Activated CD4-positive, alpha-beta memory T cell treated with anti-CD3 and anti-CD28 coated beads for 36 hours (primary cell): ENCODE measurements at places on chromosomes 1 and 21. TPM values are rescaled to one million over a fixed set of nuclear protein-coding genes. Genes with fewer than 3 reads are reported as not detected.

Gene IQGAP3
- total RNA-seq: 19.3 TPM

Gene TCHH
- total RNA-seq: not detected

Gene PLA2G2D
- not detected for total RNA-seq

Gene OPN3
- total RNA-seq: 9.0 TPM

Gene GJB4
- not detected for total RNA-seq

GRCh38 chr1:224639426-224639975, 23.4 kb downstream of the CNIH3 start:
- peaks cover 9% of the 10 kb centered on the region for H3K4me1 ChIP-seq
- no peak overlapping the region for H3K4me3 ChIP-seq
- no peak for DNase-seq
- no peak overlapping the region for H3K27ac ChIP-seq

DNA sequence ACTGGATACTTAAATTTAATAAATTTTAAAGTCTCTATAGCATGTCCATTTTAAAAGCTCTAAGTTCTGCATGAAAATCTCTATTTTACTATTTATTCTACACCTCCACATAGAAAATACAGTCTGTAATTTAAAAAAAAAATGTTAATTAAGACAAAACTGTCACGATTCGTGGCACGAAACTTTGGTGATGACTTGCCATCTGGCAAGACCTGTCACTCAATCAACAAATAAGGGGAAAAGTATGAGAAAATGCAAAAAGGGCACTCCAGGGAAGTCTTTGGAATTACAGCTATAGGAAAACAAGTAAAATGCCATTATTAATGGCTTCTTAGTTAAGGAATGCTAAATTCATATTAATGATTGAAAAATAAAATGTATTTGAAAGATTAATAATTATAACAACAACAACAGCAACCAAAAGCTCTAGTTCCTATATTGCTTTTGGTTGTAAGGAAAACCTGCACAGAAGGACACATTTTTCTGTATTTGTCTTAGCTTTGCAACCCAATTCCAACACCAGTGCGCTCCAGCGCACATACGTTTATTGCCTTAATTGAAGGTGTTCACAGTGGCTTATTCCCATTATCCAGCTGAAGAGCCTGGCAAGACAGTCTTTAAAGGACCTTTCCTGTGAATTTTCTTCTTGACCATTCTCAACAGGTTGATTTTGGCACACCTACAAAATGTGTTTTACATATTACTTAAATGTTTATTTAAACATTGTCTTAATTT, 107.8 kb downstream of the PLPPR5 start:
- no peak overlapping the region for H3K27ac ChIP-seq
- H3K36me3 ChIP-seq: peaks cover 5% of the 10 kb centered on the region
- no peak overlapping the region for H3K4me3 ChIP-seq
- H3K27me3 ChIP-seq: no peaks in the 10 kb centered on the region
- no peaks in the 10 kb centered on the region for H3K4me1 ChIP-seq

- no peak for DNase-seq
- no peaks in the 10 kb centered on the region for H3K4me1 ChIP-seq
- peaks cover 22% of the 10 kb centered on the region for H3K27me3 ChIP-seq
- no peak overlapping the region for H3K4me3 ChIP-seq
- H3K36me3 ChIP-seq: no peaks in the 10 kb centered on the region
These were observed 3.5 kb upstream of the C1orf116 start for GRCh38 chr1:207035877-207036551.

DNA sequence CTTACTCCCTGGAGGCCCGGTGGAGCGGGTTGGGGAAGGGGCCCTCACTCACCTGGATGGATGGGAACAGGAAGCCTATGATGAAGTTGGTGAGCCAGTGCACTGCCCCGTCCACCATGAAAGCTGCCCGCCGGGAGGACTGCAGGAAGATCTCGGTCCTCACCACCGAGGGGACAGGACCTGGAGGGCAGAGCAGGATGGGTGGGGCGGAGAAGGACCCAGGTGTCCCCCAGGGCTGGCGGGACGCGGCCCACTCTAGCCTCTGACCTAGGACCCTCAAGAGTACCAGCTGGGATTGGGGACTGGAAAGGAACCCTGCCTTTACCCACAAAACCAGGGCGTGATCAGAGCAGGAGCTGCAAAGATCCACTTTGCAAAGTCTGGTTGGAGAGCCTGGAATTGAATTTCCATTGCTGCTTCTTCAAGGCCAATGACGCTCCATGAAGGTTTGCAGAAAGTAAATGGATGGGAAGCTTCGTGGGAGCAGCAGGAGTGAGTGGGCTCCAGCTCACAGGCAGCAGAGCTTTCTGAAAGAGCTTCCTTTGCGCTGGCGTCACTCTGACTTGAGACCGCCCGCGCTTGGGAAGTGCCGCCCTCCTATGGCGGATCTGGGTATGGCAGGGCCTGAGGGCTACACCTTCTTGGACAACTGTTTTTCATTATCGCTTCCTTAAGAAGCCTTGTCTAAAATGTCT, 21.4 kb downstream of the SLC2A7 start:
- no peaks in the 10 kb centered on the region for H3K4me1 ChIP-seq
- H3K36me3 ChIP-seq: no peaks in the 10 kb centered on the region
- H3K27me3 ChIP-seq: no peaks in the 10 kb centered on the region
- no peak overlapping the region for H3K4me3 ChIP-seq
- peak; percentile 90 for DNase-seq
- H3K27ac ChIP-seq: no peak overlapping the region

DNA sequence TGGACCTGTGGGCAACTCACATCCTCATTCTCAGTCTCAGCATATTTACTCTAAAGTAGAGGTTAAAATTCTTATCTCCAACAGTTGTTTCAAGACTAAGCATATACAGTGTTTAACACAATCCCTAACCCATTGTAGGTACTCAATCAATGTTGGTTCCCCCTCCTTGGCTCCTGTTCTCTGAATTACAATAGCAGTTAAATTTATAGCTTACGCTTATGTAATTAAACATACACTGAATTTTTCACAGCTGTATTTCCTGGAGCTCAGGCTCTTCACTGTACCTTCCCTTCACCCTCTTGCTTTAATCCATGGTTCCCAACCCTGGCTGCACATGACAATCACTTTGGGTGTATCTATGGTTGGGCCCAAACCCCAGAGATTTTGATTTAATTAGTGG, 89.4 kb downstream of the LPAR3 start:
- no peak for DNase-seq
- no peak overlapping the region for H3K4me3 ChIP-seq
- peaks cover 1% of the 10 kb centered on the region for H3K27me3 ChIP-seq
- H3K36me3 ChIP-seq: no peaks in the 10 kb centered on the region
- no peaks in the 10 kb centered on the region for H3K4me1 ChIP-seq
- H3K27ac ChIP-seq: no peak overlapping the region

- H3K4me1 ChIP-seq: peaks cover 13% of the 10 kb centered on the region
- no peak overlapping the region for H3K4me3 ChIP-seq
- H3K36me3 ChIP-seq: no peaks in the 10 kb centered on the region
- no peaks in the 10 kb centered on the region for H3K27me3 ChIP-seq
- DNase-seq: no peak
These were observed 84.9 kb upstream of the RAB4A start for GRCh38 chr1:229185963-229186362.

- no peak overlapping the region for H3K27ac ChIP-seq
- no peaks in the 10 kb centered on the region for H3K36me3 ChIP-seq
- H3K4me3 ChIP-seq: no peak overlapping the region
- no peaks in the 10 kb centered on the region for H3K4me1 ChIP-seq
- H3K27me3 ChIP-seq: peaks cover 4% of the 10 kb centered on the region
These were observed 9.7 kb downstream of the PTGS2 start for GRCh38 chr1:186670297-186671135.

- no peak overlapping the region for H3K27ac ChIP-seq
- H3K4me1 ChIP-seq: no peaks in the 10 kb centered on the region
- DNase-seq: no peak
- peaks cover 7% of the 10 kb centered on the region for H3K27me3 ChIP-seq
These were observed 40.4 kb downstream of the GNG12 start for GRCh38 chr1:67792741-67793458.

GRCh38 chr21:33971492-33972013, 55.9 kb upstream of the ATP5PO start:
- no peaks in the 10 kb centered on the region for H3K27me3 ChIP-seq
- H3K27ac ChIP-seq: no peak overlapping the region
- H3K4me1 ChIP-seq: peaks cover 51% of the 10 kb centered on the region

DNA sequence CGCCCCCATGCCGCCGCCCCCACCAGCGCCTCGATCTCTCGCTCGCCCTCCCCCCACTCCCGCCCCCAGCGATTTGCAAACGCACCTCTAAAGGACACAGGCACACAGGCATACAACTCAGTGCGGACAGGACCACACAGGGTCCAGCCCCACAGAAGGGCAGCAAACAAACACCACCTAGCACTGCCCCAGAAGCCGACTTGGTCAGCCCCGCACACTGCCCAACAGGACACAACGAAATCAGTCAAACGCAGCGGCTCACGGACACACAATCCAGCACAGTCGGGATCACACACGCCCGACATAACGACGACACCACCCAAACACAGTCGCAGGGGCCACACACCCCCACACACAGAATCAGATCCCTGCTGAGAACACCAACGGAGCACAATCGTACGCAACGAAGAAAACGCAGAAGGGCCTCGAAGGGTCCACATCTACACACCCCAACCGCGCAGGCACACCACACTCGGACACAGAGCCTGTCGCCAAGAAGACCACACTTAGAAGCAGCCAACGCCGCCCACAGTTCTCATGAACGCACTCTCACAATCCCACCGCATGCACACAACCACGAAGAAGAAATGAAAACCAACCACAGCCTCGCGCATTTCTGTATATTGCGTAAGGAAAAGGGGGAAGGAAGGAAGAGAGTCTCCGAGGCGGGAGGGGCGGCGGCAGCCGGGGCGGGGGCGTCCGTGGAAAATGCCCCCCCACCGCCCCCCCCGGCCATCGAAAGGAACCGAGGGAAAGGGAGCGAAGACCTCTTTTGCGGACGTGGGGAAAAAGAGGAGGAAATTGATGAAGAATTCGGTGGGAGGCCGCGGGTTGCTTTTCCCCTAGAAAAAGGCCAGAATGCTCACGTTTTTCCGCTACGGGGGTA, 481 bp downstream of the TAL1 start:
- peak; percentile 45 for DNase-seq
- peaks cover 76% of the 10 kb centered on the region for H3K27me3 ChIP-seq
- peak overlapping the region; percentile 50 for H3K4me3 ChIP-seq
- H3K27ac ChIP-seq: no peak overlapping the region

DNA sequence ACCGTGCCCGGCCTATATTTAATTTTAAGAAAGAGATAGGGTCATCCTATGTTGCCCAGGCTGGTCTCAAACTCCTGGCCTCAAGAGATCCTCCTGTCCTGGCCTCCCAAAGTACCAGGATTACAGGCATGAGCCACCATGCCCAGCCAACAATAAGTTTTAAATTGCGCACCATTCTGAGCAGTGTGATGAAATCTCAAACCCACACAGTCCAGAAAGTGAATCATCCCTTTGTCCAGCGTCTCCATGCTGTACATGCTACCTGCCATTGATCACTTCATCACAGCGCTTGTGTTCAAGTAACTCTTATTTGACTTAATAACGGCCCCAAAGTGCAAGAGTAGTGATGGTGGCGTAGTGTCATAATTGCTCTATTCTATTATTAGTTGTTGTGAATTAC, 75.4 kb downstream of the APP start:
- no peak for DNase-seq
- no peaks in the 10 kb centered on the region for H3K4me1 ChIP-seq
- H3K4me3 ChIP-seq: no peak overlapping the region
- H3K27me3 ChIP-seq: no peaks in the 10 kb centered on the region
- peaks cover 2% of the 10 kb centered on the region for H3K36me3 ChIP-seq

- H3K36me3 ChIP-seq: no peaks in the 10 kb centered on the region
- H3K4me1 ChIP-seq: peaks cover 36% of the 10 kb centered on the region
- no peak overlapping the region for H3K27ac ChIP-seq
- H3K4me3 ChIP-seq: no peak overlapping the region
These were observed 189.7 kb downstream of the TOMM20 start for GRCh38 chr1:234938924-234939323.
